ENCODE measurements at places on chromosomes 6 and 20. TPM values are rescaled to one million over a fixed set of nuclear protein-coding genes. Genes with fewer than 3 reads are reported as not detected.

The LY6G6F gene
- not detected for total RNA-seq

The KCNK5 gene
- total RNA-seq: 52.9 TPM

The PDE7B gene
- 2.5 TPM for total RNA-seq

The ZNF512B gene
- total RNA-seq: 1.3 TPM

- DNase-seq: no peak
Measured at GRCh38 chr6:7921046-7921445, 10.5 kb upstream of the TXNDC5 start.

DNA sequence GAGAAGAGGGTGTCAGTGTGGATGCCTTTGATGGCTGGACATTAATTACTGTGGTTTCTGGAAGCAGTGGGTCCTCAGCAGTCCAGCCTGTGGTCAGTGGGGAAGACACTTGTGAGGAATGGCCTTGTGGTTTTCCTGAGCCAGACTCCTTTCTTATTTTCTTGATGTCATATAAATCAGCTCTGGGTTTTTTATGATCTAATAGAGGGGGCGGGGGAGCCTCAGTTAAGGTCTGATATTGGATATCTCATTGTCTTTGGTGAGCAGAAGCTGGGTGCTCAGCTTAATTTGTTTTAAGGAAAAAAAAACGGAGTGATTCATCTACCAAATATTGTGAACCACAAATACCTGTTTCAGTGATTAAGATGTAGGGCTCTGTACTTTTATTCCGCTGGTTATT lies 62.1 kb downstream of the OTOR start:
- no peak for DNase-seq

- peak; percentile 36 for DNase-seq
Measured at GRCh38 chr20:61896058-61896961, 169.4 kb downstream of the TAF4 start.

DNA sequence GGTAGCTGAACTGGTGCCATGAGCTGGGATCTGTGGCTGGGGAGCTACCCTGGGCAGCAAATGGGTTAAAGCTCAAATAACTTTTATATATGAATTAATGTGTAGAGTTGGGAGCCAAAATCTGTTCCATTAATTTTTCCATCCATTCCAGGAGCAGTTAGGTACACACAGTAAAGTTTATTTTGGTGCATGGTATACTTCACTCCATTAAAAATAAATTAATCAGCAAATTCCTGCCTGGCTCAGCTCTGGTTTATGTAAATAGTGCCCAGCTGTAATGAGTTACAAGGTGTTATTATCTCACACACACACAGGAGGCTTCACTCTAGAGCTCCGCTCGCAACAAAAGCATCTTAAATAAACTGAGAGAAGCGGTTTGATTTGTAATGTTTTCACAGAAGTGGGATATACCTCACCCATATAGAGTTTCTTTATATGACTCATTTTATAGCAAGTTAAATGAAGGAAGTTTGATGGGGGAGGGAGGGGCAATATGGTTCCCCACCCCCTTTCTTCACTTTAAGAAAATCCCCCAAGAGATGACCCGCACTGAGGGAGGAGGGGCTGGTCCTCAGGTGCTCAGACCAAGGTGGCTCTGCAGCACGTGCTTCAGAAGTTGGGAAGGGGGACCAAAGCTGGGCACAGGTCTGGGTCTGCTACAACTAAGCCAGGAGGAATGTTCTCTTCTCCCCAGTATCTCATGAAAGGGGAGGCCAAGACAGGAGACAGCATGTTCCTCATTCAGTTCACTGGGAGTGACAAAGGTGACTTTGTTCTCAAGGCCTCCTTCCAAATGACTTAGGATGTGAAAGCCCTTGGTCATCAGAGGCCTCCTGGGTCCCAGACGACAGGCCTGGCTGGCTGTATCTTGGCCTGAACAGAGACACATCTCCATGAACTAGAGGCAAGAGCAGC lies 10.5 kb upstream of the FAM83C start:
- no peak for DNase-seq

- DNase-seq: no peak
Measured at GRCh38 chr6:105620878-105621277, 218.0 kb upstream of the PREP start.

- DNase-seq: no peak
Measured at GRCh38 chr20:30892541-30893345, 364.7 kb upstream of the DEFB115 start.

GRCh38 chr6:115131709-115132490 lies 789.1 kb upstream of the HS3ST5 start:
- DNase-seq: no peak

GRCh38 chr6:111464184-111464583 lies 18.8 kb downstream of the REV3L start:
- DNase-seq: no peak

DNA sequence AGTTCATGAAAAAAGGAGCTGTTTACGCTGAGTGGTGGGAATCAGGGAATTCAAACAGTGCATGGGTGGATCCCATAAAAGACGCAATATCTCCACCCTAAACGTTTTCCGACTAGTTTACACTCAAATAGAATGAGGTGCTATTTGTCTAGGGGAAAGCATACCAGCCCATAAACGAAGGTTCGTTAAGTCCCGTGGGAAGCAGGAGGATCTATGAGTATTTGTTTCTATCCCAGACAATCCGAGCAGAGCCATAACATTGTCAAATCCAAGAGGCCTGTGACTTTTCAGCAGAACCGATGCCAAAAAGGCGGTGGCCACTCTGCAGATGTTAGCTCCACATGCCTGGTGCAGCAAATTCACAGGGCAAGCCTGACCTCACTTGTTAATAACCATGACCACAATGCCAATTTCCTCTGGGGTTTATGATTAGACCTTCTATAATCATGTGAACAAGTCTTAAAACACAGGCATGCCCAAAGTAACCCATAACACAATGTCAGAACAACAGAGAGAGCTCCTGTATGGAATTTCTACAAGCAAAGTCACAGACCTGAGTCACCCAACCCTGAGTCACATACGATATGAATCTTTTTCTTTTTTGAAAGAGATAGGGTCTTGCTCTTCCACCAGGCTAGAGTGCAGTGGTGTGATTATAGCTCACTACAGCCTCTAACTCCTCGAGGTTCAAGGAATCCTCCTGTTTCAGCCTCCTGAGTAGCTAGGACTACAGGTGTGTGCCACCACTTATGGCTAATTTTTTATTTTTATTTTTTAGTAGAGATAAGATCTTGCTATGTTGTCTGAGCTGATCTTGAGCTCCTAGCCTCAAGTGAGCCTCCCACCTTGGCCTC lies 123.3 kb downstream of the KIF13A start:
- peak; percentile 59 for DNase-seq

DNA sequence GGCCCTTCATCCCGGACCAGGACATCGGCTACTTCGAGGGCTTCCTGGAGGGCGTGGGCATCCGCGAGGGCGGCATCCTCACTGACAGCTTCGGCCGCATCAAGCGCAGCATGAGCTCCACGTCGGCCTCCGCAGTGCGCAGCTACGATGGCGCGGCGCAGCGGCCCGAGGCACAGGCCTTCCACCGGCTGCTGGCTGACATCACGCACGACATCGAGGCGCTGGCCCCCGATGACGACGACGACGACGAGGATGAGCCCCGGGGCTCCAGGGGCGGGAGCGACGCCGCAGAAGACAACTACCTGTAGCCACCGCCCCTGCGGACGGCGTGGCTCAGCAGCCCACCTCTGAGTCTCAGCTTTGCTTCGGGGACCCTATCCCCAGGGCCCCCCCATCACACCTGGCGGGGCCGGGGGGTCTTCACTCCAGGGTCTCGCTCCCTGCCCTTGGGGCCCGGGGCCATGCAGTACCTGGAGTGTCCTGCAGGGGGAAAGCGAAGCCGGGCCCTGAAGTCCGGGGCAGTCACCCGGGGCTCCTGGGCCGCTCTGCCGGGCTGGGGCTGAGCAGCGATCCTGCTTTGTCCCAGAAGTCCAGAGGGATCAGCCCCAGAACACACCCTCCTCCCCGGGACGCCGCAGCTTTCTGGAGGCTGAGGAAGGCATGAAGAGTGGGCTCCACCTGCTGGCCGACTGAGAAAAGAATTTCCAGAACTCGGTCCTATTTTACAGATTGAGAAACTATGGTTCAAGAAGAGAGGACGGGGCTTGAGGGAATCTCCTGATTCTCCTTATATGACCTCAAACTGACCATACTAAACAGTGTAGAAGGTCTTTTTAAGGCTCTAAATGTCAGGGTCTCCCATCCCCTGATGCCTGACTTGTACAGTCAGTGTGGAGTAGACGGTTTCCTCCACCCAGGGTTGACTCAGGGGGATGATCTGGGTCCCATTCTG lies 20.8 kb upstream of the HCK start:
- DNase-seq: peak; percentile 78

DNA sequence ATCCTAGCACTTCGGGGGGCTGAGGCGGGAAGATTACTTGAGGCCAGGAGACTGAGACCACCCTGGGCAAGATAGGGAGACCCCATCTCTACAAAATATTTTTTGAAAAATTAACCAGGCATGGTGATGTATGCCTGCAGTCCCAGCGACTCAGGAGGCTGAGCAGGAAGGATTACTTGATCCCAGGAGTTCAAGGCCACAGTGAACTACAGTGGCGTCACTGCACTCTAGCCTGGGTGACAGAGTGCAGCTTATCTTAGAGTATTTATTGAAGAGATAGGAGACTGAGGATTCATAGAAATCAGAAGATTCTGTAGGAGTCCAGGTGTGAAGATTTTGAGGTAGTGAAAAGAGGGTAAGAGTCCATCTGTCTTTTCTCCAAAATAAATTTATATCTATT lies 45.0 kb downstream of the SLC17A5 start:
- DNase-seq: no peak

DNA sequence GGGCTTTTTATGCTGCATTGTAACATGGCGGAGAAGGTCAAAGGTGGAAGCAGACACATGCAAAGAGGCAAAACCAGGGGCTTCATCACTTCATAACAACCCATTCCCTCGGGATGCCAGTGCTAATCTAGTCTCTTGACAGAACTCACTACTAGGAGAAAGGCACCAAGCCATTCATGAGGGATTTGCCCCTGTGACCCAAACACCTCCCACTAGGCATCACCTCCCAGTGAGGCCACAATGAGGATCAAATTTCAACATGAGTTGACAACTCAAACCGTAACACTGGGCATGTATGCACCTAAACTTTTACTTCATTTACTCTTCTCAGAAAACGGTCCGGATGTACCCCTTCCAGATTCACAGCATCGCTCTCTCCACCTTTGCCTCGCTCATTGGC lies 61.9 kb downstream of the CDS2 start:
- no peak for DNase-seq

Data from left colon (tissue), 2 donors.